ENCODE measurements at places on chromosomes 16 and 17.

DNA sequence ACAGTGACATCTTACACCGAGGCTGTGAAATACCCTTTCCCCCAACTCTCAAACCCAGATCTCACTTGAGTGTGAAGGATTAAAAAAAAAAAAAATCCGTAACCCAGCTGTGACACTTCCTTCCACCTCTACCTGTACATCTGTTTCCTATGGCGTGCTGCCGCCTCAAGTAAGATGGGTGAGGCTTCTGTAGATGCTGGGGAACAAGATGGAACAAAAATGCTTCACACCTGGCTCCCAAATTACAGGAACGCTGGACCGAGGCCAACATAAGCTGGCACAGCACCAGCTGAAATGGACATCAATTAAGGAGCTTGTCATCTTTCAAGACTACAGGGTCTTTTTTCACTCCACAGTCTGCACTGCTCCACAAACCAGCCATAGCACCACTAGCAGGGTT, 95.9 kb downstream of the HIC1 start:
- no peak for DNase-seq

GRCh38 chr17:50059256-50059655, 3.3 kb downstream of the ITGA3 start:
- DNase-seq, result no peak

DNA sequence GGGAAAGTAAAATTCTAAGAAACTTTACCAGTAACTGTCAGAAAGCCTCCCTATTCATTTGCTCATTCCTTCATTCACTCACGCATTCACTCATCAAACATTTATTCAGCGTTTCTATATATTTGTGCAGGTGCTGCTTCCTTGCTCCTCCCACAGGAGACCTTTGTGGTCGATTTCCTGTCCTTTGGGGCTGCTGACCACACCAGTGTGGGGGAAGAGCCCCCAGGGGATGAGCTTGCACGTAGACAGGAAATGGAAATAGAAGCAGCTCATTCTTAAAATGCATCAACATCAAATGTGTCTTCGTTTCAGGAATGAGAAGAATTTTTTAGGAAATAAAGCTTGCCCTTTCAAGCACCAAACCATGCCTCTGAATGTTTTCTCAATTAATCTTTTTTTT, 9.6 kb downstream of the PIK3R6 start:
- peak; percentile 17 for DNase-seq

DNA sequence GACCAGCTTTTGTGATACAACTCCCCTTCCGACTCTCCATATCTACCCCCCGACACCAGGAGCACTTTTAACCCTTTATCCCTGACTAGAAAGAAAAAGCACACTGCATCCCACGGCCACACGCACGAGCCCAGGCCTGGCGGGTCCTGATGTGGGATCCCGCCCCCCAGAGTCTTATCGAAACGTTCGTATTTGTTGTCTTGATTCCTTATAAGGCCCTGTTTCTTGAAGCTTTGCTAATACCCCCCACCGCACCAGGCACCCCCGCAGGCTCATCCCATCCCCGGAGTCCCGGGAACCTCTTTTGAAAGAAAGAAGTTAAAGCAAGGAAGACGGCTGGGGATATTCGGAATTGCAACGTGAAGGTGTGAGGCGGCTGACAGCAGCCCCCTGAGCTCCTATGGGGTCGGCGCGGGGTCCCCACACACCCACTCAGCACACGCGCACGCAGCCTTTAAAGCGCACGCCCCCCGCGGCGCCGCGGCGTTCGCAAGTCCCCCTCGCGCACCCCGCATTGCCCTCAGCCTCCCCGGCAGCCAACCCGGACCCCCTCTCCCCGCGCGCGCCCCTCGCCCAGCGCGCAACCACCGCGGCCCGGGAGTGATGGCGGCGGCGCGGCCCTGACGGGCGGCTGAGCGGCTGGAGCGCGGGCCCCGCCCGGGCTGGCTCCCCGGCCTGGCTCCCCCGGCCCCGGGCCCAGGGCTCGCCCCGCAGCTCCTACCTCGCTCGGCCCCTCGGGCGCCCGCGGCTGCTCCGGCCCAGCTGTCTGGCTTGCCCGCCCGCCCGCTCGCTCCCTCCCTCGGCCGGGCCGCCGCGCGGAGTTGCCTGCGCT, 448 bp downstream of the STAT5B start:
- no peak for DNase-seq

GRCh38 chr16:11161974-11162373, 94.0 kb downstream of the SOCS1 start:
- DNase-seq, result no peak

DNA sequence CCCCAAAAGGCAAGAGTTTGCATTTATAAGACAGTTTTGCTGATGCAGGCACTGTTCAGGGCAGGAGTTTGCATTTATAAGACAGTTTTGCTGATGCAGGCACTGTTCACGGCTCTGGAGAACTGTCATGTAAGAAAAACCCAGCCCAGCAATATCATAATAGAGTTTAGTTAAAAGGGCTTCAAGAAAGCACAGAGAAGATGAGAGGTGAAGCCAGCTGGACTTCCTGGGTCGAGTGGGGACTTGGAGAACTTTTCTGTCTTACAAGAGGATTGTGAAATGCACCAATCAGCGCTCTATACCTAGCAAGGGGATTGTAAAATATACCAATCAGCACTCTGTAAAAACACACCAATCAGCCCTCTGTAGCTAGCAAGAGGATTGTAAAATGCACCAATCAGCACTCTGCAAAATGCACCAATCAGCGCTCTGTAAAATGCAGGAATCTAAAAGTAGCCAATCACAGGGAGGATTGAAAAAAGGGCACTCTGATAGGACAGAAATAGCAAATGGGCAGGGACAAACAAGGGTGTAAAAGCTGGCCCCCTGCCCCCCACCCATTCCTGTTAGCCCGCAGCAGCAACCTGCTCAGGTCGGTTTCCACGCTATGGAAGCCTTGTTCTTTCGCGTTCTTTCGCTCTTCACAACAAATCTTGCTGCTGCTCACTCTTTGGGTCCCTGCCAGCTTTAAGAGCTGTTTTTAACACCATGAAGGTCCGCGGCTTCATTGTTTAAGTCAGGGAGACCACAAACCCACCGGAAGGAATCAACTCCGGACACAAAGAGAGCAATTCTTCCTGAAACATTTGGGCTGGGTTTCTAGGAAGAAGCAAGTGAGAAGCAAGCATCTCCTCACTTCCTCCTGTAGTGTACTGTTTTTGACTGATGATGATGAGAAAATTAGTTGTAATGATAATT, 1.8 kb upstream of the CBX1 start:
- DNase-seq, result no peak

DNA sequence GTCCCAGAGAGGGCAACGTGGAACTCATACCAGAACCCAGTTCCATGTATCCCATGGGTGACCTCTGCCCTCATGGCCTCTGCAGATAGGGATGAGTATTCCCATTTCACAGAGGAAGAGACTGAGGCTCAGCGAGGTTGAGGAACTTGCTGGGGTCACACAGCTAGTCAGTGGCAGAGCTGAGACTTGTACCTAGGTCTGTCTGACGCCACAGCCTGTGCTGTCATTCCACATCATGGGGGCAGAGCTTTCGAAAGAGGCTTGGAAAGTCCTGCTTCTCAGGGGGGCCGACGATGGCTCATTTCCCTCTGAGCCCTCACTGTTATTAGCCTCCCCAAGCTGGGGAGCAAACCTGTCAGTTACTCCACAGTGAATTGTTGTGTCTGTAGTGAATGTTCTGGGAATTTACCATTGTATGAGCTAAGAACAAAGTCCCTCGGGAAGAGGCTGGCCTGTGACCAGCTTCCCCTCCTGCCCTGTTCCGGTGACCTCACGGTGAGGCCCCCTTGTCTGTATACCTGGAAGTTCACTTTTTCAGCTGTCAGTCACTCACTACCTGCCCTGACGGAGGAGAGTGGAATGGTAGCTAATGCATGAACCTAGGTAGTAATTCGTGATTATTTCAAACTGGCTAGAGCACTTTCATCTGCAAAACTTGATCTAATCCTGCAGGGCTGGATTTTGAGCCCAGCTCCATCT, 8.9 kb downstream of the METTL22 start:
- no peak for DNase-seq

GRCh38 chr16:17211797-17212196, 259.0 kb downstream of the XYLT1 start:
- peak; percentile 5 for DNase-seq

- no peak for DNase-seq
Measured at GRCh38 chr16:3878610-3879009, 1.9 kb downstream of the CREBBP start.

- no peak for DNase-seq
Measured at GRCh38 chr16:66948837-66949225, 12.2 kb upstream of the CES3 start.

DNA sequence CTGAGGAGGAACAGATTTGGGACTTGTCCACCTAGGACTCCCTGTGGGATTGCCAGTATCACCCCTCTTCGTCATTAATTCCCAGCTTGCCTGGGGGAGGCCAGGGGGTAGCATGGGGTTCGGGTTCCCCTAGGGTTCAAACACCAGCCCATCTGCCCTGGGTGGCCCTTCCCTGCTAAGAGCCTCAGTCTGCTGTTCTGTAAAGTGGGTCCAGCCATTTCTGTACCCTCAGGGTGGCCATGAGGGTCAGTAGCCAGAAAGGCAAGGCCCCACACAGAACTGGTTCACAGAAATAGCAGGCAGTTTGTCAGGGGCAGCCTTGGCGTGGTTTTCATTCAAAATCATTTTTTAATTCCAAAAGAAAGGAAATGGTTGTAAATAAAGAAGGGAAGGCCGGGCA, 62.9 kb downstream of the RAI1 start:
- DNase-seq, result no peak

Measured in stimulated activated CD4-positive, alpha-beta T cell treated with anti-CD3 and anti-CD28 coated beads, Interleukin-12 subunit alpha, Interleukin-12 subunit beta, amount 100 ng/mL, for 48 hours (primary cell).